ENCODE measurements at places on chromosomes 11 and 22.

DNA sequence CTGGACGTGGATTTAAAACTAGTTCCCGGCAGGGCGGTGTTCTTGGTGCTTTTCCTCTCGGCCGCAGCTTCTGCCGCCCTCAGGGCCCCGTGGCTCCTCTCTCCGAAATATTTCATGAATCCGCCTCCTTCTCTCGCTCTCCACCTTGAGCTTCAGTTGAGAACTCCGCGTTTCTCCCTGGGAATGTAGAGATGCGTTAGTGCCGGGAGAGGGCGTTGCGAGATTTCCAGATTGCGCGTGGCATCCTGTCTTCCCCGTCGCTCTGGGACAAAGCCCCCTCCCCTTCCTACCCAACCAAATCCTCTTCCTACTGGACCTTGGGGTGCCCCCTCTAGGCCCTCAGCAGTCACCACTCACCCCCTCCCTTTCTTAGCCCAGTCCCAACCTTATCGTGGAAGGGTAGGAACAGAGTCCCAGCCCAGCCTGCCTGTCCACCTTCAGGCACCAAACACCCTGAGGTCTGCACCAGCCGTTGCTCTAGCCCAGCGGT, 15.5 kb upstream of the RAC2 start:
- DNase-seq = peak; percentile 46

GRCh38 chr11:30426781-30427180, 103.9 kb downstream of the ARL14EP start:
- no peak for DNase-seq

- no peak for DNase-seq
These were observed 20.6 kb downstream of the PARVA start for GRCh38 chr11:12397931-12398334.

DNA sequence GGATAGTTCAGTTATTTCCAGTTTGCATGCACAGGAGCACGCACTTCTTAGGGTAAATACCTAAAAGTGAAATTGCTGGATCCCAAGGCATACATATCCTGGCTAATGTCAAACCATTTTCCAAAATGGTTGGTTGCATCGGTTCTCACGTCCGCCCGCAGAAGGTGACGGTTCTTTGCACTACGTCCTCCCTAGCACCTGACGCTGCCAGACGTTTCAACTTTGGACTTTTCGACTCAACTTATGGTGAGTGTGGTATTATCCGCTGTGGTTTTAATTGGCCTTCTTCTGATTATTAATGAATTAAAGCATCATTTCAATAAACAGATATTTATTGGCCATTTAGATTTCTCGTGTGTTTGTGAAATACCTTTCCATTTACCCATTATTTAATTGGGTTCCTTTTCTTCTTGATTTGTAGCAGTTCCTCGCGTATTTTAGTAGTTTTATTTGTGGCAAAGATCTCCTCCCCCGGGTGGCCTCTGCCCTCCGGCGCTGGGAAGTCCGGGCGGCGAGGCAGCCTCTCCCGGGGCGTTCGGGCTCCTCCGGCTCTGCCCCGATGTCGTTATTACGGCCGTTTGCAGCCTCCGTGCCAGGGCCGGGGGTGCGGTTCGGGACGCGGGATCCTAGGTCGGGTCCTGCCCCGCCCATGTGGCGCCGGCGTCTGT, at the start of gene JHY:
TSS of gene JHY (plus strand) at position 571 of the 668 bp plus-strand sequence. CDS start 3,091 bp downstream, outside the sequence.
- DNase-seq = no peak

DNA sequence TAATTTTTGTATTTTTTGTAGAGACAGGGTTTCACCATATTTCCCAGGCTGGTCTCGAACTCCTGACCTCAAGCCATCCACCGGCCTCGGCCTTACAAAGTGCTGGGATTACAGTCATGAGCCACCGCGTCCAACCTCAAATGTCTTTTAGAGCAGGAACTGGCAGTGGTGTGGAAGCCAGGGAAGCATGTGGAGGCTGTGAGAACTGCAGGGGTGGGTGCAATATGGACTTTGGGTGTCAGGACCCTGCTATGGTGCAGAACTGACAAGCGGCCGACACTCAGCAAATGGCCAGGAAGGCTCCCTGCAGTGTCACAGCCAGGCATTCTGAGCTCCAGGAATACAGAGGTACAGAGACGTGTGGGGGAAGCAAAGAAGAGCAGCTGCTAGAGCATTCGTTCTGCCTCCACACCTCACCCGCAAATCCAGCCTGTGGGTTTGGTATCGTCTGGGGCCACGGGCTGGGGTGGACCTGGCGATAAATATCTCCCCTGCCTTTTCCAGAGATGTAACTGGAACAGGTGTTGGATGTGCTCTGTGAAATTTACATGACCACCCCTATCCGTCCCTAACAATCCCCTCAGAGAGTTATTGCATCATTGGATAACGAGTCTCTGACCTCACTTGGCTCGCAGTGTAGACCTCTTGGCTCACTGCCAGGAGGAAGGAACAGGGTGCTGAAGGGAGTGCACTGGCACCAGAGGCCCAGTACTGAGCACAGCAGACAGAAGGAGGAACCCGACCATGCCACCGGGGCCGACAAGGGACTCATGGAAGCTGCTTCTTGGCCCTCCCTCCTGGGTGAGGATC, 624.7 kb upstream of the B3GAT1 start:
- DNase-seq = no peak

- DNase-seq = no peak
These were observed 146.2 kb upstream of the RASSF10 start for GRCh38 chr11:12862696-12863469.

DNA sequence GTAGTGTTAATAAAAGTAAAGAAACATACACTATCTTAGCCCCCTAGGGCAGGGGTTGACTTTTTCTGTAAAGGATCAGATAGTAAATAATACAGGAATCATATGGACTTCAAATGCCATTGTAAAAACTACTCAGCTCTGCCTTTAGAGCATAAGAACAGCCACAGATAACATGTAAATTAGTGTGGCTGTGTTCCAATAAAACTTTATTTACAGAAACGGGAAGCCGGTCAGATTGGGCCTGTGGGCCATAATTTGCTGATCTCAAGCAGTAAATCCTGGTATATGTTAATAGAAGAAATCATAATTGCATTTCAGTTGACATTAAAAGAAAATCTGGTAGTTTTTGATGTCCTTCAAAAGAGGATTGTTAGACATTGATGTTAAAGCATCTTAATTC, 76.5 kb downstream of the ZC3H12C start:
- no peak for DNase-seq

DNA sequence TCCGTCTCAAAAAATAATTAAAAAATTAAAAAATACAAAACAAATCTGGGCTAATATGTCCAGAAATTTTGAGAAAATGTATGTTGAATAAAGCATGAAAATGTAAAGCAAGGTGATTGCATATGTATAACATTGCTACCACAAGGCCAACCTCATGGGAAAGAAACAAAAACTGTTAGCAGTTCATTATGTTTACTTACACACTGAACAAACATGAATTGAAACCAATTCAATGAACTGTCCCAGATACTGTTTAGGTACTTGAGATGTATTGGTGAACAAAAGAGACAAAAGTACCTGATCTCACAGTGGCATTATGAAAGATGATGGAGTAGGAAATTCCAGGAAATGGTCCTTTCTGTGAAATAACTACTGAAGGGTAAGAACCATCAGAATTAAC, 43.8 kb upstream of the IGLL5 start:
- DNase-seq = no peak

GRCh38 chr11:35343033-35343598, 76.2 kb downstream of the SLC1A2 start:
- peak; percentile 74 for DNase-seq

- DNase-seq = no peak
These were observed 6.3 kb downstream of the DEPDC7 start for GRCh38 chr11:33021937-33022336.

DNA sequence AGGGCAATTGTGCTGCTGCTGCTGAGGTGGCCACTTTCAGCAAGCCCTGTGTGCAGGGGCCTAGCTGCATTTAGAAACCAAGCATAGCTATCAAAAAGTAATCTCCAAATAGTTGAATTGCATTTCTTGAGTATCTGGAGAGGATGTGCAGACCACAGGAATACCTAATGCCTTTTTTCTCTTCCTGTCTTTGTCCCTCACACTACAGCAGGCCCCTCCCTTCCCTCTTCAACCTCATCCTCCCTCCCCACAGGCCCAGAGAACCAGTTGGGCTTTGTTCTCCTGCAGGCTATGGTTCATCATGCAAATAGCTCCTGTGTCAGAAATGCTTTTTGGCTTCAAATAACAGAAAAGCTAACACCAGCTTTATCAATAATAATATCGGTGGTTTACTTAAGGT, 47.7 kb downstream of the DKK3 start:
- DNase-seq = peak; percentile 65

DNA sequence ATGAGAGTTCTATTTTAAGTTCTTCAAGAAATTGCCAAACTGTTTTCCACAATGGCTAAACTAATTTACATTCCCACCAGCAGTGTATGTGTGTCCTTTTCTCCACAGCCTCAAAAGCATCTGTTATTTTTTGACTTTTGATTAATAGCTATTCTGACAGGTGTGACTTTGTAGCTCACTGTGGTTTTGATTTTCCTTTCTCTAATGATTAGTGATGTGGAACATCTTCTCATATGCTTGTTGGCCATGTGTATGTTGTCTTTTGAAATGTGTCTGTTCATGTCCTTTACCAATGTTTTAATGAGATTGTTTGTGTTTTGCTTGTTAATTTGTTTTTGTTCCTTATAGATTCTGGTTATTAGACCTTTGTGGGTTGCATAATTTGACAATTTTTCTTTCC, 18.0 kb upstream of the RAB38 start:
- no peak for DNase-seq

- DNase-seq = no peak
These were observed 208.5 kb upstream of the GRIA4 start for GRCh38 chr11:105401269-105401809.

DNA sequence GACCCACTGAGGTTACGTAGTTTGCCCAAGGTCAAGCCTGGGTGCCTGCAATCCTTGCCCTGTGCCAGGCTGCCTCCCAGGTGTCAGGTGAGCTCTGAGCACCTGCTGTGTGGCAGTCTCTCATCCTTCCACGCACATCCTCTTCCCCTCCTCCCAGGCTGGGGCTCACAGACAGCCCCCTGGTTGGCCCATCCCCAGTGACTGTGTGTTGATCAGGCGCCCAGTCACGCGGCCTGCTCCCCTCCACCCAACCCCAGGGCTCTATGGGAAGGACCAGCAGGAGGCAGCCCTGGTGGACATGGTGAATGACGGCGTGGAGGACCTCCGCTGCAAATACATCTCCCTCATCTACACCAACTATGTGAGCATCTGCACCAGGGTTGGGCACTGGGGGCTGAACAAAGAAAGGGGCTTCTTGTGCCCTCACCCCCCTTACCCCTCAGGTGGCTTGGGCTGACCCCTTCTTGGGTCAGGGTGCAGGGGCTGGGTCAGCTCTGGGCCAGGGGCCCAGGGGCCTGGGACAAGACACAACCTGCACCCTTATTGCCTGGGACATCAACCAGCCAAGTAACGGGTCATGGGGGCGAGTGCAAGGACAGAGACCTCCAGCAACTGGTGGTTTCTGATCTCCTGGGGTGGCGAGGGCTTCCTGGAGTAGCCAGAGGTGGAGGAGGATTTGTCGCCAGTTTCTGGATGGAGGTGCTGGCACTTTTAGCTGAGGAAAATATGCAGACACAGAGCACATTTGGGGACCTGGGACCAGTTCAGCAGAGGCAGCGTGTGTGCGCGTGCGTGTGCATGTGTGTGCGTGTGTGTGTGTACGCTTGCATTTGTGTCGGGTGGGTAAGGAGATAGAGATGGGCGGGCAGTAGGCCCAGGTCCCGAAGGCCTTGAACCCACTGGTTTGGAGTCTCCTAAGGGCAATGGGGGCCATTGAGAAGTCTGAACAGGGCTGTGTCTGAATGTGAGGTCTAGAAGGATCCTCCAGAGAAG, 1.6 kb downstream of the GSTP1 start:
- DNase-seq = no peak

DNA sequence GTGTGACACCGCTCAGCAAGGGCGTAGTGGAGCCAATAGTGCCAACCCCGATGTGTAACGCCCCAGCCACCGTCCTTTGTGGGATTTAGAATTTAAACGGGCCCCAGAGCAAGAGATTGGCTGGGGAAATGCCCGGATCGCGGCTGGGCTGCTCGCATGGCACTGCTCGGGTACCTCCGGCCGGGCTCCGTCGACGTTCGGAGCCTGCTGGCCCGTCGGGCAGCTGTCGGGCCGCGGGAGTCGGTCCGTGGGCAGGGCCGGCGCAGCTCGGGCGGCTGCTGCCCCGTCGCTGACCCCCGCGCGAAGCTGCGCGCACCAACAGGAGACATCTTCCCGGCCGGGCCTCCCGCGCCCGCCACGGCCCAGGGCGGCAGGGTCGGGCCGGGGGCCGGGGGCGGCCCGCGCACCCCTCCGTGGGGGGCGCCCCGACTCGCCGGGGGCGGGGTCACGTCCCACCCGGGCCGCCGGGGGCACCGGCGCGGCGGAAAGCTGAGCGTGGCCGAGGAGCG, 1.3 kb upstream of the KDM2A start:
- DNase-seq = peak; percentile 56

GRCh38 chr11:76763573-76764346, 19.4 kb upstream of the TSKU start:
- DNase-seq = no peak

- no peak for DNase-seq
These were observed 335.3 kb downstream of the FAM181B start for GRCh38 chr11:82398300-82398815.

DNA sequence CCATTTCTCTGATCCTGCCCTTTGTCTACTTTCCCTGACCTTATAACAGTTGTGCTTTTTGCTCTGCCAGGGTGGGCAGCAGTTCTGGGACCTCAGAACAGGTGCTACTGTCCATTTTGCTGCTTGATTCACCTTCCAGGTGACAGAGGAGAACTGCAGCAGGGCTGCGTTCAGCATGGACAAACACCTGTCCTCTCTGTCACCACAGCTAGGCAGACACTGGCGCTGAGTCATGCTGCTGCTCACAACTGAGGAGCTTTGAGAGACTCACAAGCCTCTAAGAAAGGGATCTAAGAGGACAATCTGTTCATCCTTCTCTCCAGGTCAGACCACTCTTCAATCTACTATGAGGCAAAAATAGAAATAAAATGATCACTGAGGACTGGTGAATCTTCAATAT, 1144.5 kb upstream of the CCDC90B start:
- no peak for DNase-seq

DNA sequence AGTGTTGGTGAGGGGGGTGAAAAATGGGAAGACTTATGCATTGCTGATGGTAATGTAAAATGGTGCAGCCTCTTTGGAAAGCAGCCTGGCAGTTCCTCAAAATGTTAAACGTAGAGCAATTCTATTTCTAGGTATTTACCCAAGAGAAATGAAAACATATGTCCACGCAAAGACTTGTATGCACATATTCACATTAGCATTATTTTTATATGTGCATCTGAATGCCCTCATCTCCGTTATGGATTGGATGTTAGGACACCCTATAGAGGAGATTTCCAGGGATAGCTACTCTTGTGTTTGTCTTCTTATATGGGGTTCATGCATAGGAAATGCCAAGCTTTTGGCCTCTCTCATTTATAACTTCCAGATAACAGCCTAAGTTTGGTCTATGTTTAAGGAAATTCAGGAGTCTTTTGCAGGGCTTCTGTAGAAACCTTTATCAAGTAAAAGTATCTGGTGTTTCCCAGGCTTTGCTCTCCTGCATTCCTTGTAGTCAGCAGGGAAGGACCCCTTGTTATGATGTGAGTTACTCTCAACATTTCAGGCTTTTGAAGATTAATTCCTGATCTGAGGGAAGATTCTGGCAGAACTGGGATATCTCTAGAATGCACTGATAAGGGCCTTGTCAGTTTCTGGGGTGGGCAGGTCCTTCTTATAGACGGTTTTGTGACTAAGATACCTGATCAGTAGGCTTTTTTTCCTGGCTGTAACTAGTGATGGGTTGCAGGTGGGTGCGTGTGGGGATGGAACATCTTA, 116.8 kb downstream of the TEAD1 start:
- no peak for DNase-seq

- no peak for DNase-seq
These were observed 385.5 kb upstream of the ANO5 start for GRCh38 chr11:21807350-21807749.
